ENCODE measurements at places on chromosomes 5 and 9. TPM values are rescaled to one million over a fixed set of nuclear protein-coding genes. Genes with fewer than 3 reads are reported as not detected.

DNA sequence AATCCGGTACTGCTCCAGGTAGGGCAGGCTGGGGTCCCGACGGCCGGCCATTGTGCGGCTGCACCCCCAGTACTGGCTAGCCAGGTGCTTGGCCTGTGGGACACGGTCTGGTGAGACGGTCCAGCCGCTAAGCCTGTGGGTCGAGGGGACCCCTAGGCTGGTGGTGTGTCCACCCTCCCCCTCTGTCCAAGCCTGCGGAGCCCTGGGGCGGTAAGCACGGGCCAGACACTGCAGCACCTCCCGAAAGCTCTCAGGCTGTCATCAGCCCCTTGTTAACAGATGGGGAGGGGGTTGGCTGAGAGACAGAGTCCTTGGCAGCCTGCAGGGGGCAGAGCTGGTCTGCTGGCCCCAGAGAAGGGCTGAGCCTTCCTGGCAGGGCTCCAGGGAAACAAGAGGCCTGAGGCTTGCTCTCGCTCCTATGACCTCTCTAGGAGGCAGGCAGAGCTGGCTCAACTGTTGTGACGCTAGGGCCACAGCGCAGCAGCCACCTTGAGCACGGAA lies 11.8 kb upstream of the MRNIP start:
- no peaks in the 10 kb centered on the region for H3K27me3 ChIP-seq
- no peak overlapping the region for H3K27ac ChIP-seq
- peaks cover 2% of the 10 kb centered on the region for H3K4me1 ChIP-seq

The OR1J2 gene
- not detected for polyA plus RNA-seq

GRCh38 chr9:117945286-117945685 lies 241.1 kb downstream of the TLR4 start:
- no peaks in the 10 kb centered on the region for H3K4me1 ChIP-seq
- H3K4me3 ChIP-seq = no peak overlapping the region
- no peaks in the 10 kb centered on the region for H3K36me3 ChIP-seq
- H3K27me3 ChIP-seq = no peaks in the 10 kb centered on the region
- no peak for DNase-seq

GRCh38 chr9:118561051-118561450 lies 808.2 kb downstream of the BRINP1 start:
- H3K27ac ChIP-seq = no peak overlapping the region
- DNase-seq = no peak
- no peaks in the 10 kb centered on the region for H3K27me3 ChIP-seq
- no peaks in the 10 kb centered on the region for H3K4me1 ChIP-seq
- H3K36me3 ChIP-seq = no peaks in the 10 kb centered on the region
- no peak overlapping the region for H3K4me3 ChIP-seq

The NR2F1 gene
- not detected for polyA plus RNA-seq
